ENCODE measurements at places on chromosomes 11 and 22.

- DNase-seq, result no peak
Observed at GRCh38 chr11:30017445-30017895, 640 bp upstream of the KCNA4 start.

DNA sequence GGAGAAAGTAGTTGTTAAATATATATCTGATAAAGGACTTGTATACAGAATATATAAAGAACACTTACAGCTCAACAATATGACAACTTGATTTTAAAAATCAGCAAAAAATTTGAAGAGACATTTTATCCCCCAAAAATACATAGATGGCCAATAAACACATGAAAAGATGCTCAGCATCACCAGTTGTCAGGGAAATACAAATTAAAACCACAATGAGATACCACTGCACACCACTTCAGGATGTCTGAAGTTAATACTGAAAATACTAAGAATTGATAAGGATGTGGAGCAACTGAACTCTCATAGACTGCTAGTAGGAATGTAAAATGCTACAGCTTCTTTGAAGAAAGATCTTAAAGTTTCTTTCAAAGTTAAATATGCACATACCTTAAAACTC lies 49.2 kb downstream of the KREMEN1 start:
- no peak for DNase-seq

DNA sequence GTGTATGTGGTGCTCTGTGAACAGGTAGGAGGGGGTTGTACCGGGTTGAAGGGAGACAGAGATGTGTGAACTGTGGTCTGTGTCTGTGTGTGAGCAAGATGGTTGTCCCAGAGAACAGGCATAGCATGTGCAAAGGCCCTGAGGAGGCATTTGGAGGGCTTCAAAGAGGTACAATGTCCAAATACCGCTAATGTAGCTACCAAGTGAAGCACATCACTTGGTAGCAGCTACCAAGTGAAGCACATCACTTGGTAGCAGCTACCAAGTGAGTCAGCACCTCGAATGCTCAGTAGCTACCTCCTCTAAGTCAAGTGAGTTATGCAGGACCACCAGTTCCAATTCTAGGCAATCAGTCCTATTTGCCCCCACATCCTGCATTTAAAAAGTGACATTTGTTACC lies 72.4 kb downstream of the KIAA1671 start:
- no peak for DNase-seq

DNA sequence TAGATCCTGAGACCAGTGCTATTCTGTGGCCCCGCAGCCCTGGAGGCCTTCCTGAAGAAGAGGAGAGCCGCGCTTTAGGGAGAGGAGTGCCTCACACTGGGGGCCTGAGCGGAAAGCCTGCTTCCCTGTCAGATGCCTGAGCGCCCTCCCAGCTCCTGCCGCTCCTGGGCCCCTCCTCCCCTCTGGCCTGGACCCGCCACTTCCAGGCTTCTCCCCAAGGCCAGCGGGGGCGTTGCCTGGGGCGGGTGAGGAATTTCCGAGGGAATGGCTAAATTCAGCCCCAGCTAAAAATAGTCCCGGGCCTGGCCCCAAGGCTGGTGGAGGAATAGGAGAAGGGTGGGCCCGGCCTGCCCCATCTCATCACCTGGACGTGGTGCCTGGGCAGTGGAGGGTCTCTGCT lies 15.4 kb downstream of the ARHGEF17 start:
- no peak for DNase-seq

GRCh38 chr11:129998107-129998506 lies 4.5 kb downstream of the PRDM10 start:
- no peak for DNase-seq

GRCh38 chr11:107044503-107044902 lies 26.2 kb upstream of the GUCY1A2 start:
- DNase-seq, result no peak

DNA sequence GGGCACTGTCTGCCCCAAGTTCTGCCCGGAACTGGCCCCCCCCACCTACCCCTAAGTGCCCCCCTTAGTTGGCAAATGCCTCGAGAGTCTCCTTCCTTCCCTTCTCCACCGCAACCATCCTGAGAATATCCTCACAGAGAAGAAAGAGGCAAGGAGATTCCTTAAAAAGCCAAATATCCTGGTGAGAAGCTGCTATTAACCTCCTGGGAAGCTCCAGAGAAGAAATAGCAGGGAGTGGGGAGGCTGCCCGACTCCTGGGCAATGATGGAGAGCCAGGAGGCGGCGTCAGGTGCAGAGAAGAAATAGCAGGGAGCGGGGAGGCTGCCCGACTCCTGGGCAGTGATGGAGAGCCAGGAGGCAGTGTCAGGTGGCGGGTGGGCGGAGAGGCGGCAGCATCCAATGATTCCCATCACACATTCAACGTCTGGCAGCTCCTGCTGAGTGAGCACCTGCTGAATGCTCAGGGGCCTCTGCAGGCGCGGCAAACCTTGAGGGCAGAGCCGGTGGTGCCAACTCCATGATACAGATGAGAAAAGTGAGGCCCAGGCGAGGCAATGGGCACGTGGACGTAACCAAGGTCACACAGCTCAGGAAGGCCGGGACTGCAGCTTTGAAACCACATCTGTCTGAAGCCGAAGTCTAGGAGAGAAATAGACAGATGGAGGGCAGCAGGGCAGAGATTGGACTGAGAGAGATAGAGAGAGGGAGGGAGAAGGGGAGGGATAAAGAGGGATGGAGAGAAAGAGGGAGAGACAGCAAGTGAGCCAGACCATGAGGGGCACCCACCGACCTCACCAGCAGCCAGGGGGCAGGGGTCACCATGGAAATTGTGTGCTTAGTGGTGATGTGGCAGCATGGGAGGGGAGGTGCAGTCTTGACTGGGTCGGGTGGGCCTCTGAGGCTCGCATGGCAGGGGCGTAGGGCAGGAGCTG lies 58.3 kb downstream of the CYTH4 start:
- DNase-seq, result no peak

DNA sequence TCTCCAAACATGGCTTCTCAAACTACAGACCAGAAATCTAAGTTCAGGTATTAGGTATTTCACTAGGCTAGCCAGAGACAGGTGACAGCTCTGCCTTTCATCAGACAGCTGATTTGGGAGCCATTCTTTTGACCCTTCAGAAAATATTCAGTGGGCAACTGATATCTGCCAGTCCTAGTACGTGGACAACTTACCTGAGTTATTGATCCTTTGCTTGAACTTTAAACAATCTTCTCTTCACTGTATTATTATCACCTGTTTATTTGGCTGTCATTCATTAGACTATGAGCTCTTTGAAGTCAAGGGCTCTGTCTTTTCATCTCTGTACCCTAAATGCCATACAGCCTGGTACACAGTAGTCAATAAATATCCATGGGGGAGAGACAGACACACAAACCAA lies 17.2 kb downstream of the TRIM66 start:
- no peak for DNase-seq

- DNase-seq, result no peak
Observed at GRCh38 chr11:71336176-71336995, 84.0 kb upstream of the SHANK2 start.

DNA sequence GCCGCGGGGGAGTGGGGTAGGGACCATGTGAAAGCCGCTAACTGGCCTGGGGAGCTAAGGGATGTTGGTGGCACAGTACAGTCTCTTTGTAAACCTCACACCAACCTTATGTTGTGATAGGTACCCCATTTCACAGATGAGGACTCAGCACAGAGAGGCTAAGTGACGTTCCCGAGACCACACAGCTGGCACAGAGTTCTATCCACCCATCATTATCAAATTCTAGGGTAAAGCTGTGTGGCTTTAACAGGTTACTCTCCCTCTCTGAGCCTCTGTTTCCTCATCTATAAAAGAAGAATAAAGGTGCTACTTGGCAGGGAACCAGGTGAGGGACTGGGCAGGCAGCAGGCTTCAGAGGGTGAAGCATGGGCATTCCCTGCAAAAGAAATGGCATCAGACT lies 1.4 kb upstream of the GDPD5 start:
- DNase-seq, result no peak

DNA sequence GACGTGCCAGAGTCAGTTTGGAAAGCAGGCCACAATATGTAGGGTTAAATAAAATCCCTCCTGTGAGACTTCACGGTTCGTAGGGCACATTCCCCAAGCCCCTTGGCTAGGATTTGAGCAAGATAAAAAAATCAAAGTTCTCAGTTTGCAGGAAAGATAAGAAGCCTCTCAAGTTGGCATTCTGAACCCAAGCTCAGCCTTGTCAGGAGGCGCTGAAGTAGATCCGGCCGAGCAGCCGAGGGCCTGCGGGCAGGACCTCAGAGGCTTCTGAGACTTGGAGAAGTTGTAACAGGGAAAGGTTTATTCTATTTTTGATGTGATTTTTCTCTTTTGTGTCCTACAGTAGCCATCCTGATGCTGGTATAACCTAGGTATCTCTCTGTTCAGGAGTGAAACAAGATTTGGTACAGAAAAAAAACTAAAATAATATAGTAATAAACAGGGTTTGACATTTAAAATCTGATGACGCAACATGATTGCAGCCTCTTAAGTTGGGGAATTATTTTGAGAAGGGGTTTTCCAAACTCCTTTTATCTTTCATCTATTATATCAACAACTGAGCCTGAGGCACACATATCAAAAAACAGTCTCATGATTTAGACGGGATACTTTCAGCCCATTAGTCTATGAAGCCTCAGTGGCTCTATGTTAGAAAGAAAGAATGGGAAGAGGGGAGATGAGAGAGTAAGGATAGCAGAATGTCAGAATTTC lies 10.1 kb downstream of the PATE2 start:
- DNase-seq, result no peak

DNA sequence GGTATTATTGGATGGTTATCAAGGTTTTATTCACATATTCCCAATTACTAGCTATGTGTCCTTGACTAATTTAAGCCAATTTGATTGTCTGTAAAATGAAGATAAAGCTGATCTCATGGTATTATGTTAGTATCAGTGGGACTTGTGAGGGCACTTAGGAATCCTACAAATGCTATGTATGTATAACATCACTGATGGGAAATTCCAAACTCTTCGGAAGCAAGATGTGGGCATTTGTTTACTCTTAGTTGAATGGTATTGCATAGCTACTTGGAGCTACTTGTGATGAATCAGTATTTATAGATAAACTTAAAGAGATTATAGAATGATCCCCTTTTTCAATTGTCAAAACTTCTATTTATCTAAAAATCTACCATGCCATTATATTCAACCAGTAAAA lies 239.9 kb downstream of the CNTN5 start:
- DNase-seq, result no peak

DNA sequence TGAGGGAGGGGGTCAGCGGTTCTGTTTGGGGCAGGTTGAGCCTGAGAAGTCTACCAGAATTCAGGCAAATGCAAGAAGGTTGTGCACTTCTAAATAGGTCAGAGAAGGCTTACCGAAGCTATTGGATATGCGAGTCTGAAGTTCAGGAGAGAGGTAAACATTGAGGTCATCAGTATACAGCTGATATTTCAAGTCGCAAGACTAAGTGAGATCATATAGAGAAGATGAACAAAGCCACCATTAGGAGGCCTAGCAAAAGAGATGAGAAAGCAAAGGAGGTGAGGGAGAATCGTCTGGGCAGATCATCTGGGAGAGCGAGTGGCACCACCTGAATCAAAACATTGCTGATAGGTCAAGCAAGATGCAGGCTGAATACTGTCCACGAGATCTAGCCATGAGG lies 430.6 kb downstream of the BUD13 start:
- DNase-seq, result no peak

Data from activated T-cell treated with anti-CD3 and anti-CD28 coated beads, Interleukin-2, amount 50 U/mL, for 48 hours (primary cell).